ENCODE measurements at places on chromosomes 16 and 17. TPM values are rescaled to one million over a fixed set of nuclear protein-coding genes. Genes with fewer than 3 reads are reported as not detected.

- no peak for ATAC-seq
Measured at GRCh38 chr16:31243734-31244670, 15.8 kb upstream of the ITGAM start.

DNA sequence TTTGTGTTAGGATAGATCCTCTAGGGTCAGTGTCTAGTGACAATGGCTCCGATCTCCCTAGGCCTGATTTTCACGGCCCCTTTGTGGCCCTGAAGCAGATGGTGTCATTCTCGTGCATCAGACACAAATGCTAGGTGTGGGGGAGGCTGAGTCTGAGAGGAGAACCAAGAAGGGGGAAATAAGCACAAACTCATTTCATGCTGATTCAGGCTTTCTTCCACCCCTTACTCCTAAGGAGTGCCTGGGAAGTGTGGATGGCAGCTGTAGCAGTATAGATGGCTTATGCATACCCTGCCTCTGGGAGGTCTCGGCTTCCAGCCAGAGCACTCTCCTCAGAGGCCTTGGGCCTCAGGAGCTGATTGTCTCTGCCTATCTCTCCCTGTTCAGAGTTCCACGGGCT, 1.8 kb upstream of the WNK4 start:
- no peak for ATAC-seq

- ATAC-seq, result no peak
Measured at GRCh38 chr16:56438038-56438437, 12.7 kb upstream of the AMFR start.

- ATAC-seq, result no peak
Measured at GRCh38 chr17:21039839-21040575, 2.8 kb downstream of the USP22 start.

DNA sequence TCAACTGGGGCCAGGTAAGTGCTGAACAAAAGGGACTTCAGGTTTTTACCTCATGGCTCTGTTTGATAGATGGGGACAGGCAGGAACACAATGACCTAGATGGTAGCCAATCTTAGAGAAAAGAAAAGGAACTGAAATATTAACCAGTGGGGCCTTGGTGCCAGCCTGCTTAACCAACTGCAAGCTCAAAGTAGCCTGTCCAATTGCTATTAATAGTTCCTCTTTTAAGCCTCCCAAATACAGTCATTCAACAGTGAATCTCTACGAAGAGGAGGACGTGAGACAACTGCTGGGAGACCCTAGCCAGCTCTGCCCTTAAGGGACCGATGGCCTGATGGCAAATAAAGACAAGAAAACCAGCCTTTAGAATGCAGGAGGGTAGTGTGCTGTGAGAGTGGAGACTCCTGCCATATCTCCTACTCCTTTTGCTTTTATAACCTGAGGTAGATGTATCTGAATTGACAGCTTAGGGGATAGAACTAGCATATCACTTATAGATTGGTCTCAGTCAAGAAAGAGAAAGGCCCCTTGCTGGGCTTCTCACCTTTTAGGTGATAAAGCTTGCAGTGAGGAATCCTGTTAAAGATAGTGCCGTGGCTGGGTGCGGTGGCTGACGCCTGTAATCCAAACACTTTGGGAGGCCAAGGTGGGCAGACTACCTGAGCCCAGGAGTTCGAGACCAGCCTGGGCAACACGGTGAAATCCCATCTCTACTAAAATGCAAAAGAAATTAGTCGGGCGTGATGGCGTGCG, 28.3 kb downstream of the ARSG start:
- ATAC-seq, result no peak

DNA sequence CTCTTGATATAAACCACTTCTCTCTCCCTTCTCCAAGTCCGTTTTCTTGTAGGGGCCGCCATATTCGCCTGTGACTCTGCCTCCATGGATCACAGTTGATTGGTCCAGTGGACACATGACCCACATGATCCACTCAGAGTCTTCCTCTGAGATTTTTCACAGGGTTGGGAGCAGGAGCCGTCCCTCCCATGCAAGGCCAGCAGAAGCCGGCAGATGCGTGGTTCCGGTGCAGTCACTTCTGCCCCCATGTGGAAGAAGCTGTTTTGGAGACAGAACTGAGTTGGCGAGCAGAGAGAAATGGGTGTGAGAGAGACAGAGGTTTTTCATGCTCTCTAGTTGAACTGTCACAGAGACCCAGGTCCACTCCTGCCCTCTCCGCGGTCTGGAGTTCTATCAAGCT, 83.3 kb downstream of the C16orf95 start:
- ATAC-seq, result no peak

- peak; percentile 61 for ATAC-seq
Measured at GRCh38 chr17:82031885-82032627, 578 bp downstream of the RAC3 start.

DNA sequence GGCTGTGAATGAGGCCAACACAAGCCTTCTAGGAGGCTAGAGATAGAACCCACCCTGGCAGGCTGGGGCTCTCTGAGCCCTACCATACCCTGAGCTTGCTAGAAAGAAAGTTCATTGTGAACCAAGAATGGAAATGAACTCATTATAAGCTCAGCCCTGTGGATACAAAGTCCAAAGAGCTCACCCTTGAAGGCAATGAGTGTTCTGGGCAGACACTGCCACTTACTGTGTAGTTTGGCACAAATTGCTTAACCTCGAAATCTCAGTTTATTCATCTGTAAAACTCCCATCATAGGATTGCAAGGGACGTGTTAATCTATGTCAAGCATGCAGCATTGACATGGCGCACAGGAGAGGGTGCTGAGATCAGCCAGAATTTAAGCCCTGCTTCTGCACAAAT, 5.5 kb downstream of the KDM8 start:
- ATAC-seq, result no peak

GRCh38 chr16:74092336-74092735, 204.3 kb upstream of the PSMD7 start:
- no peak for ATAC-seq

- ATAC-seq, result no peak
Measured at GRCh38 chr17:17071531-17072360, 29.5 kb downstream of the MPRIP start.

DNA sequence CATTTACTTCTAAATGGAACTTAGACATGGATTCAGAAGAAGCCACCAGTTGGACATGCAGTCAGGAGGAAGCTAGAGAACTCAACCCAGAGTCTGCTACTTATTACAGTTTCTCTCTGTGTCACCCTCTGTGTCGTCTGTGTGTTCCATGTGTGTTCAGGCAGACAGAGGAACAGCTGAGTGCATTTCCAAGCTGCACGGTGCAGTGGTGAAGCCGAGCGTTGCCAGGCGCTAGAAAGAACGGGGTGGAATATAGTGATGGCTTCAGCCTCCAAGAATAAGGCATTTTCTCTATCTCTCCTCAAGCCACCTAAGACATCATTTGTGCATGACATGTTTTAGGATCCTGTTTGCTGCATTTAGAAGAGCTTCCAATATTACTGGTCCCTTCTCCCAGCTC, 101.1 kb upstream of the CCL2 start:
- ATAC-seq, result no peak

DNA sequence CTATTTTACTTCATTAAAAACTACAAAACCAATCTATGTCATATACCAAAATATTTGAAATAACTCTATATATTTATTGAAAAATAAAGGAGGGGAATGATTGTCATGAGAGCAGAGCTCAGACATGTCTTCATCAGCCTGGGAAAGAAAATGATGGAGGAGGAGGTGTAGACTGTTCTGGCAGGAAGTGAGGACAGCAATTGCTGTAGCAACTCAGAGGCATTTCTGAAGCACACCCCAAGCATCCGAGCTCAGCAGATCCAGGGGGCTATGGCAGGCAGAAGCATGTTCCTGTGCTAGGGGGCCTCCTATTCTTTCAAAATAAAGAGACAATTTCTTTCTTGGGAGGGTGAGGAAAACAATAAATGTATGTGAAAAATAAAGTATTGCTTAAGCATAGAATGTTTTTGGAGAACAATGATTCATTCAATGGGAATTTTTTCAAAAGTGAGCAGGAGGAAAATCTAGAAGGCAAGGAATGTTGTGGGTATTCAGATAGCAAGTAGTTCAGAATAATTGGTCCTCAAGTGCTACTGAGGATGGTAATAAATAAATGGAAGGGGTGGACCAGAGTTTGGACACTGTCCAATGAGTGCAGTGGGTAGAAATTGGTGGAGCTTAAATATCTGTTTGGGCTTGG, 383.4 kb downstream of the CDH11 start:
- no peak for ATAC-seq

DNA sequence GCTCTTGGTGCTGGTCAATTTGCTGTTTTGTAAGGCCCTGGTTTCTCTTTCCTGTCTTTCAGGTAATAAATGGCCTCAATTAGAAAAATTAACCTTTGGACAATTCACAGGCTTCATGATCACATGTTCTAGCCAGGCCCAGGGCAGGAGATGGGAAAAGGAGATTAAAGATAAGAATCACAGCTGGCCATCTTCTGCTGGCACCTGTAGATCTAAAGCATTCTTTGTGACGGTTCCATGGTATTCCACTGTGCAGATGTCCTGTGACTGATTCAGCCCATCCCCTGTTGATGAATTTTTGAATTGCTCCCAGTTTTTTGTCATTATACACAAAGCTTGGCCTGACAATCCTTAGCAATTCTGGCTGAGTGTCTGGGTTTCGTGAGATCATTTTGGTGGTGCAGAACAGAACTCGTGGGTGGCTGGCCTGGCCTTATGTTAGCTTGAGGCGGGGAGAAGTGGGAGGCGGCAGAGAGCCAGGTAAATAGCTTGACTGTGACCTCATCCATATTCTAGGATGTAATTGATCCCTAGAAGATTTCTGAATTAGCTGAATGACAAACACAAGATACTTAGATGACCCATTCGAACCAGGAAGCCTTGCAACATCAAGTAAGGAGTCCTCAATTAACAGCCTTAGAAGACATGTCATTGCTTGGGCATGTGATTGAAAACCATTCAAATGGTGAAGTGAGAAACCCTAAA, 14.1 kb downstream of the TMC5 start:
- no peak for ATAC-seq

DNA sequence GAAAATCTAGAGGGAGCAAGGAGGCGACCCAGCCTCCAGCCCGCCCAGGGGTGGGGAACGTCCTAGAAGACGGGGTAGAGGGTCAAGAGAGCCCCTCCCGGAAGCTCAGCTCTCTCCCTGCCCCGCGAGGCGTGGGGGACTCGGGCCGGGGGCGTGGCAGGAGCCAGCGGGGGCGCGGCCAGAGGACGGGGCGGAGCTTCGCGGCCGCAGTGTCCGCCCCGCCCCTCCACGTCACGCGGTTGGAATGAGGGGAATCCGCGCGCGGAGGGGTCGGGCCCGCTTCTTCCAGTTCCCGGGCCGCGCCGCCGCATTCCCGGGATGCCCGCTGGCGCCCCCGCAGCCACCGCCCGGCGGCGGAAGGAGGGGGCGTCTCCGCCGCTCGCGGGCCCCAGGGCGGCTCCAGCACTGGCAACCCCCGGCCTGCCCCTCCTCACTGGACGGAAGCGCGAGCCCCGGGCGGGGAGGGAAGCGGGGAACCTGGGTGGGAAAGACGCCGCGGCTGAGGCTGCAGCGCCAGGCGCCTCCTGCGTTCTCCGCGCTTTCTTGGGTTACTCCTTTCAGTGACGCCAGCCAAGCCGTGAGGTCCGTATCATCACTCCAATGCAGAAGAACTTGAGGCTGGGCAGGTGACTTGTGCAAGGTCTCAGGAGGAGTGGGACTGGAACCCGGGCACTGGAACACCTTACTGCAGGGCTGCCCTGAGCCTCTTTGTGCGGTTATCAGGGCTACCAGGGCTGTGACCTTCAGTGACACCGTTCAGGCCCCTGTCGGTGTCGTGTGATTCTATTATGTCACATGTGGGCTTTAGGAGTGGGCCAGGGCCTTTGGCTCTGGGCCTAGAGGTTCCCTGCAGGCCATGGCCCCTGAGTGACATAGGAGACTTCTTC, 4.3 kb downstream of the MYO1C start:
- peak; percentile 22 for ATAC-seq

The ERN2 gene
- not detected for total RNA-seq

The CPHXL2 gene
- not detected for total RNA-seq

The ABCC6 gene
- not detected for total RNA-seq

The SLC5A11 gene
- total RNA-seq, result not detected

The CRISPLD2 gene
- 0.30 TPM for total RNA-seq

The GRIN2A gene
- total RNA-seq, result not detected

The GPR142 gene
- not detected for total RNA-seq

The PLCG2 gene
- total RNA-seq, result 6.6 TPM

The TNFRSF17 gene
- total RNA-seq, result not detected

Data from activated T-helper 17 cell treated with anti-CD3 and anti-CD28 coated beads, Interleukin-2, amount 50 U/mL, for 72 hours (primary cell).